ENCODE measurements at places on chromosomes 7 and 10. TPM values are rescaled to one million over a fixed set of nuclear protein-coding genes. Genes with fewer than 3 reads are reported as not detected.

DNA sequence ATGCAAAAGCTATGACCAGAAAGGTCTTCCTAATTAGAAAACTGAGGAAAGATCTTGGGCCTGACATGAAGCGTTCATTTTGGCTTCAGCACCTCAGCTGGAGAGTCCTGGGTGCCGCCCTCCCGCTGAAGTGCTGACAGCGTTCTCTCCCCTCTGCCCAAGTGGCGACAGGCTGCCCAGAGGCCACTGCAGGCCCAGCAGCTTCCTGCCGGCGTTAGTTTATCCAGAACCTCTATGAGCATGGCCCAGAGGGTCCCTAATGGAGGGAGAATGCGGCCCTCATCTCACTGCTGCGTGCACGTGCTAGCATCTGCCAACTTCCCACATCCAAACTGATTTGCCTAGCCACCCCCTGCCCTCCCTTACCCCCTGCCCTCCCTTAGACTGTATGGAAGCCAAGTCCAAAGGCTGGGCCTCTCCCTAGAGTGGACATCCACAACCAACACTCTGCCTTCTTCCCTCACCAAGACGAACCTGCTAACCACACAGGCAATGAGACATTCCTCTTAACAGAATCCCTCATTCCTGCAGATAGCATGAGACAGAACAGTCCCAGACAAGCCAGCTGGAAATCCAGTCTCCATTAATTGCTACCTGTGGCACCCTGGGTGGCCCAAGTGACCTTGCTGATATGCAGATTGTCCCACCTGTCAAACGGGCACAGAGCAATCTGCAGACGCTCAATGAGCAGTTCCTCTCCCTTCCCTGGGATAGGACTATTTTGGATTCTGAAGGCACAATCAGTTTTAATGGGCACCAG lies 108.4 kb downstream of the C10orf90 start:
- DNase-seq, result no peak

DNA sequence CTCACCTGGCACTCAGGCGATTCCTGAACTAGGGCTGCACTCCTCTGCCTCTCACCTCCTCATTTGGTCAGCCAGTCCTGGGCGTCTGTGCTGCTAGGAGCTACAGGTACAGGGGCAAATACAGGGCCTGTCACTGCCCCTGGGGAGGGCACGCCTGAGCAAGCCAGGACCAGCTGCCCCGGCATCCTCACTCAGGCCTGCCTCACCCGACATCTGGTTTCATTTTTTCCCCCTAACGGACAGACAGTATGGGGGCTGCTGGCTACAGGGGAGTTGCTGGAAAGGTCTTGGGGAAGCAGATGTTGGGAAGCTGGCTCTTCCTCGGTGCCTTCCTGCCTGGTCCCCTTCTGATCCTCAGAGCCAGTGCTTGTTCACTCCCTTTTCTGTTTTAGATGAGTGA lies 77.3 kb upstream of the PPIF start:
- DNase-seq, result no peak

The HGF gene
- polyA plus RNA-seq, result 1.8 TPM

DNA sequence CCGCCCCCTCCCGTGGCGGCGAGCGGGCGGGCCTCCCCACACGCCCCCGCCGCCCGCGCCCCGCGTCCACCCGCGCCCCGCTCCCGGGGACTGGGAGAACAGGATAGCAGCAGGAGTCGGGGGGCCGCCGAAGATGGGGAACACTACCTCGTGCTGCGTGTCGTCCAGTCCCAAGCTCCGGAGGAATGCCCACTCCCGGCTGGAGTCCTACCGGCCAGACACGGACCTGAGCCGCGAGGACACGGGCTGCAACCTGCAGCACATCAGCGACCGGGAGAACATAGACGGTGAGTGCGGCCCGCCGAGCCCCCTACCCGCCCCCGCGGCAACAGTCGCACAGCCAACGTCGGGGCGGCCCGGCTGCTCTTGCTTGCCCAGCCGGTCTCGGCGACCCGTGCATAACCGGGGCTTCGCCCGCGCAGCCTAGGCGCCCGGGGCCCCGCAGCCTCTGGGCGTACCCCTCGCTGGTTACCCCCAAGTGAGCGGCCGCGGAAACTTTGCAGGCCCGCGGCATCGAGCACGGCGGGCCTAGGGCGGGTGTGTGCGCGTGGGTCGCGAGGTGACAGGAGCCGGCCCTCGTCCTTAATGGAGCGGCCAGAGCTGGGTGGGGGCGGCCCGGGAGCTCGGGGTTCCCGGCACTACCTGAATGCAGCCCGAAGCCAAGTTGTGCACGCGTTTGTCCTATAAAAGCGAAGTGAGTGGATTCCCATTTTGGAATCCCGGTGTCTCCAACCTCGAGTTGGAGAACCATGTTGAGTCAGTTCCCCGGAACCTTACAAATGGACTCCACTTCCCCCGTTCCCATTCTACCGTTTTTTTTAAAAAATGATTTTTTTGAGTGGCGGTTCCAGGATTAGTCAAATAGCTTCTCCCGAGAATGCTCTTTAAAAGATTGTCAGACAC lies 863 bp downstream of the CCNY start:
- DNase-seq, result no peak

DNA sequence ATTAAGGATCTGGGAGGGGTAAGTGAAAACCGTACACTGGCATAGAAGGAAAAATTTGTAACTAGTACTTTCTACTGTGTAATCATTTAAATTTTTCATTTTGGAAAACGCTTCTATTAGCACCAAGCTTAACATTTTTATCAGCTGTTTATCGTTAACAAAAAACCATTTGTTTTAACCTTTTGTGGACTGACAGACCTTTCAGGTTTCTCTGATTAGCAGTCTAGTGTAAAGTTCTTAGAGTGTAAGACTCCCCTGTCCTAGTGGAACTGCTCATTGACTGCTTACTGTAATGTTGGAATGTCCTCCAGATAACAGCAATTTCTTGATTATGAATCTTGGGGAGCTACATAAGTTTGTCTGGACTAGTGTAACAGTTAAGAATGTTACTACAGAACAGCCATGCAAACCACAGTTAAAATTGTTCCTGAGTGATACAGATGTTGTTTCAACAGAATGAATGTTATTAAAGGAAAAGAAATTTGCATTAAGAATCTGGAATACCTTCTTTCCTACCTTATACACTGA lies 2.0 kb downstream of the DBF4 start:
- DNase-seq, result no peak
